ENCODE measurements at places on chromosomes 12 and 14.

DNA sequence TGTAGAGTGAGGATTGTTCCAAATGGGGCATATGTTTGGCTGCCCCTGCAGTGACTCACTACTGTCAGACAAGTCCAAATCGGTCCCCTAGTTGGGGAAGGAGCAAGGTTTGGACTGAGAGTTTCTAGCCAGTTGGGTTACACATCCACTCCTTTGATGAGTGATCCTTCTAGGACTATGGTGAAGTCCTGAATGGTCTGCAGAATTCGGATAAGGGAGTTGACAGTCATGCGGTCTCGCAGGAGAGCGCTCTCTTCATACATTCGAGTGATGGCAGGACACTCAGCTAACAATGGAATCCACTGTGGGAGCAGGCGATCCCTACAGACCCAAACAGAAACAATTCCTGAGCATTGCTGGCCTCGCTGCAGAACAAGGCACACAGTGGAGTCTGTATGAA lies 61.5 kb upstream of the SINHCAF start:
- no peak for DNase-seq

DNA sequence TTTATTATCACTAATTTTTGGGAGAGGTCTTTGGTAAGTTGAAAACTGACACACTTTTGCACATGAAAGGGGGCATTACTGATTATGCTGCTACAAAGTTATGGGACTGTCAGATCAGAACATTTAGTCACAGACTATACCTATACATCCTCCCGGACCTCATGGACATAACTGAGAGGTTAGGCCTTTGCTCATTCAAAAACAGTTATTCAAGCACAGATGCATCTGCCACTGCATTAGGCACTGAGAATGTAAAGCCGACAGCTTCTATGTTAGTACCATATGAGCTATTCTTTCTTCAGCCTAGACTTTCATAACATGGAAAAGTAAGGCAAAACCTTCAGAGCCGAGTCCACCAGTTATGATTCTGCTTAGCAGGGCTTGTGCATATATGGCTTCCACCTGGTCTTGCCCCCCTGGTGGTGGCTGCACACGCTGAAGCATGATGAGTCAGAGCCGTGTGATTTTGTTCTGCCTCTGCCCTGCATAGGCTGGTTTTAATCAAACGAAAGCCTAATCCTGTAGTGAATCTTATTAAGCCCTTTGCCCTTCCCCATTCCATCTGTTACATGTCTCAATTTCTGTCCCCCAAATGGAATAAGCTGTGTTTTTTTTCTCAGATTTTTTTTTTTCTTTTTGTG lies 21.8 kb upstream of the RNU6-8 start:
- DNase-seq = no peak

DNA sequence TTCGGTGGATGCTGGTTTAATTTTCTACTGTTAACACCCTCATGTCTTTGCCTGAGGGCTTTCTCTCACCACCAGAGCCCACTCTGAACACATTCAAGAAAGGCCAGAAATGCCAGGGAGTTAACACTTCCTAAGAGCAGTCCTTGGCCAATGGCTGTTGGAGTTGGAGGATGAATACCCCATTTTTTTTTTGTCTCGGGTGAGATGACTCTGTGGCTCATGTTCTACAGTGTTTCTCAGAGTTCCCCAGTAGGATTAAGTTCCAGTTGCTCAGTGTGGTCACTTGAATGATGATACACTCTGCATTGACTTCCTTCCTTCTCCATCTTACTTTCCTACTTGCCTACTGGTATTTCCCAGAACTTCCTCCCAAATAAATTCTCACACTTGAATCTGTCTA lies 65.8 kb downstream of the FOS start:
- DNase-seq = no peak

GRCh38 chr14:68164711-68165113 lies 345.1 kb downstream of the RAD51B start:
- DNase-seq = no peak

DNA sequence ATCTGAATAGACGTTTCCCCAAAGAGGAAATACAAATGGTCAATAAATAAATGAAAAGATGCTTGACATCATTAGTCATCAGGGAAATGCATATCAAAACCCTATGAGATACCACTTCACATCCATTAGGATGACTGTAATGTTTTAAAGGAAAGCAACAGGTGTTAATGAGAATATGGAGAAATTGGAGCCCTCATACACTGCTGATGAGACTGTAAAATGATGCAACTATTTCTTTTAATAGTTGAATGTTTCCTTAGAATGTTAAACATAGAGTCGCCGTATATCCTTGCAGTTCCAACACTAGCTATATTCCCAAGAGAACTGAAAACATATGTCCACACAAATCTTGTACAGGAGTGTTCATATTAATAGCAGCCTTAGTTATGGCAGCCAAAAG lies 133.2 kb downstream of the SLC38A4 start:
- DNase-seq = no peak

- no peak for DNase-seq
Measured at GRCh38 chr12:103768467-103769123, 72.4 kb downstream of the NT5DC3 start.

- no peak for DNase-seq
Measured at GRCh38 chr14:67077921-67078320, 111.3 kb upstream of the GARIN2 start.
